Fibroblast of skin of right quadriceps (primary cell): ENCODE measurements at places on chromosomes 2 and 18.

DNA sequence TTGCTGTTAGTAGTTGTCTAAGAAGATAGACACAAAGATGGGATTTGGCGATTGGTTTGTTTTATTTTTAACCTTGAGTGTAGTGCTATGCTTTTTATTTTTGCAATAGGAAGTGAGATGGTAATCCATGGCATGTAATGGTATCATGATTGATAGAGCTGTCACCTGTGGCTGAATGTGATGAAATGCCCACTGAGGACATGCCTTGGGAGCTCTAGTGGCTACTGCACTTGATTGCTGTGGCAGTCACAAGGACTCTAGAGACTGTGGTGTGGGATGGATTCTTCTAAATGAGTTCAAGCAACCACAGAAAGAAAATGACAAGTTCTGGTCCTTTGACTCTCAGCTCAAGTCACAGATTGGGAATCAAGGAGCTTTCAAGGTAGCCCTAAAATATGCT lies 139.4 kb downstream of the CYRIA start:
- DNase-seq = no peak

- peak; percentile 55 for DNase-seq
Observed at GRCh38 chr2:66445925-66446871, 11.3 kb downstream of the MEIS1 start.

GRCh38 chr18:42131066-42131929 lies 176.3 kb downstream of the PIK3C3 start:
- no peak for DNase-seq

GRCh38 chr18:13235981-13236380 lies 17.4 kb downstream of the LDLRAD4 start:
- no peak for DNase-seq

DNA sequence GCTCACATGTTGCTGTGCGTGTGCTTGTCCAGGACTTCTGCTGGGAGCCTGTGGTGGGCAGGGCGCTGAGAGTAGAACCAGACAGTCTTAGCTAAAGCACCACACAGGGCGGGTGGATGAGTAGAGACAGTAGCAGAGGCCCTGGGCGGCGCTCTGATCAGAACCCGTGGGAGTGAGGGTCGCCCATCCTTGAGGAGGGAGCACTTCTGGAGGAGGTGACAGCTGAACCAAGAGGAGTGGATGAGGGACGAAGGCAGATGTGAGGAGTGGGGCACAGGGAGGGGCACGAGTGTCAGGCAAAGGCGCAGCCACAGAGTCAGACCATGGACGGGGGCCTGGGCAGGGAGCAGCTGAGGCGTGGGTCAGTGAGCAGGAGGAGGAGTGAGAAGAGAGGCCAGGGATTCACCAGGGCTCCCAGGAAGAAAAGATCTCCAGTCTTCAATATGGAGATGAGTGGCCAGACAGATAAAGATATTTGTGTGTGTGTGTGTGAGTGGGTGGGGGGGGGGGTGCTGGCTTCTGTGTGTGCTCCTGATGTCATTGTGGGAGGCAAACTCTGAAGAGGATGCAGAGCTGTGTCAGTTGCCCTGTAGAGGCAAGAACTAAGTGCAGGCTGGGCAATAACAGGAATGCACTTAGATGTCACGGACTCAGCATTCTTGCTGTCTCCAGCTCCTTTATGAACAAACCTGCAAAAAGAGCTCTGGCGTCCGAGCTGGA lies 79.6 kb downstream of the TPO start:
- no peak for DNase-seq

DNA sequence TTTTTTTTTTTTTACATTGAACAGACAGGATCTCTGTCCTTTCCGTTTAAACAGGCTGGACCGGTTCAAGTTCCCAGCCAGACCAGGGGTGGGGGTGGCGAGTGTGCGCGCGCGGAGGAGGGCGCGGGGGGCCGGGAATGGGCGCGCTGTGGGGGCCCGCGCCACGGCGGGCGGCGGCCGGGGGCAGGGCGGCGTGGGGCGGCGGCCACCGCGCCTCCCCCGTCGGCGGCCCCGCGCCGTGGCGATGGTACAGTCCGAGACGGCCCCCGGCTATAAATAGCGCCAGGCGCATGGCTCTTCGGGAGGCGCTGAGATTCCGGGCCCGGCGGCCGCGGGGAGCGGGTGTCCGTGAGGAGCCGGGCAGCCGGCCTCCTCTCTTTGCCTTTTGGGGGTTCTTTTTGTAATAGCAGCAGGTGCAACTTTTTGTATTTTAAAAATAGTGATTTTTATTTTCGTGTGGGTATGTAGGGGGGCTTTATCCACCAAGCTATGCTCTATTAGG lies 430 bp upstream of the CELF4 start:
- peak; percentile 41 for DNase-seq

DNA sequence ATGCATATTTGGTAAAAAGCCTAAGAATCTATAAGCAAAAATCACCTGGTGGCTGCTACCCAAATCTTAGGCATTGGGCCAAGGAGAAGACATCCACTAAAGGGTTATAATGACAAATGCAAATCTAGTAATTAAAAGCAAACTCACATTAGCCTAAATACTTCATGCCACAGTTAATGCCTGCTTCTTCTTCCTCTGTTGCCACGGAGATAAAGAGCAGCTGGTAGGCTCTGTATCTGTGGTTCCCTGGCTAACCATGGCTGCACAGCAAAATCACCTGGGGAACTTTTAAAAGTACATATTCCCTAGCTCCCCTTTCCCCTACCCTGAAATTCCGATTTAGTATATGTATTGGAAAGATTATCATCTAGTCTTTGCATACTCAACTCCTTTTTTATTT lies 114.3 kb downstream of the LNPK start:
- DNase-seq = no peak

GRCh38 chr2:156452971-156453370 lies 16.8 kb downstream of the GPD2 start:
- DNase-seq = peak; percentile 60

GRCh38 chr2:238159071-238159539 lies 335 bp downstream of the ERFE start:
- no peak for DNase-seq

DNA sequence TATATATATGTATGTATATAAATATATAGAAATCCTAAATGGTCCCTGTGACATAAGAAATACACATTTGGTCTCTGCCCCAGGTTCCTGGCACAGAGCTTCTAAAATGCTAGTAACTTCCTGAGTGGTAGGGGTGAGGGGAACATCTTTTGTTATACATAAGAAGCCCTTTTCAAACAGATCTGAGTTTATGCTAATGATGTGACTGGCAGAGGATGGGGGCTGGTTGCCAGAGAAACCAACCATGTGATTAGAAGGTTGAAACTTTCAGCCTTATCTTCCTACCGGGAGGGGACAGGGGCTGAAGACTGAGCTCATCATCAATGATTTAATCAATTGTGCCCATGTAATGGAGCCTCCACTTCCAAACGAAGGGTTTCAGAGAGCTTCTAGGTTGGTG lies 16.3 kb downstream of the MFSD2B start:
- no peak for DNase-seq

GRCh38 chr2:9720352-9721093 lies 89.7 kb upstream of the YWHAQ start:
- no peak for DNase-seq

- DNase-seq = peak; percentile 26
Observed at GRCh38 chr2:120237491-120237902, 14.3 kb upstream of the TMEM185B start.

DNA sequence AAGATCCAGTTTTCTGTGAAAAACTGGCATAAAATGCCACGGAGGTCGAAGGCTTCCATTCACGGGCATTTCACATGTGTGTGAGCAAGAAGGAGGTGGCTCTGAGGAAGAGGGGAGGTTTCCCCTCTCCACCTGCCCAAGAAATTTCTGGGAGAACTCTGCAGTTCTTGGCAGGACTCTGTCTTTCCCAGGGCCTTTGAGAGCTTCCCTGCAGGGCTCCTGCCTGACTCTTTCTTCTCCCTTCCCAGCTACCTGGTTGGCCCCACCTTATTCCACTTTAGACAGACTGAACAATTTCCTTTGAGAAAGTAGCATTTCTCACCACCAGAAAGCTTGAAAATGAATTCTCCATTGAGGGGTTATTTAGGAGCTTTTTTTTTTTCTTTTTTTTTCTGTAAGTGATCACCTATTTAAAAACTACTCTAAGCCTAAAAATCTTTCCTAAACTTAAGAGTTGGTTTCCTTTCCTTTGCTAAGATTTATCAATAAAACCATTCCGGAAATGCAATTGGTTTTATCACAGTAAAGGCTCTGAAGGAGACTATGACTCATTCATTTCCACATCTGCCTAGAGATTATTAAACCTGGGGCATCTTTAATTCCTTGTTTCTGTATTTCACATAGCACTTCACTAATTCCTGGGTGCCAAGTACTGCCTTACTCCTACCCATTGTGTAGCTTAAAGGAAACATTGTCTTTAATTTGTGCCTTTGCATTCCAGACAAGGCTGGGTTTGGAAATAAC lies 59.3 kb downstream of the UNC80 start:
- no peak for DNase-seq

- peak; percentile 74 for DNase-seq
Observed at GRCh38 chr2:203797712-203798111, 69.9 kb upstream of the CTLA4 start.
